Femur (tissue), 1 donor: ENCODE measurements at places on chromosomes 13 and 19.

DNA sequence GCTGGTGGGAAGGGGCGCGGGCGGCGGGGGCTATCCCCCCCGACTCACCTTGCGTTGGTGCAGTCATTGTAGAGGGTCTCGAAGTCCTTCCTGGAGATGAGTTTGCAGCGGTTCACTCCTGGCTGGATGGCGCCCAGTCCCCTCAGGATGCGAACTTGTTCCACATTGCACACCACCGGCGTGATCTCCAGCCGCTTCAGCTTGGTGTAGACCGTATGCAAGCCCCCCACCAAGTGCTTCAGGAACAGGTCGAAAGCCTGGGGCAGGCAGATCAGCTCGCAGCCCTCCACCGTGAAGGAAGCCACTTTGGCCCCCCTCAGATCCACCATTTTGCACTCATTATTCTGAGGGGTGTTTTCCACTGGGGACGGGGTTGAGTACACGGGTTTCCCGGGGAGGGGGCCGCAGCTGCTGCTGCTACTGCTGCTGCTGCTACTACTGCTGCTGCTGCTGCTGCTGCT, 1.1 kb downstream of the DACH1 start:
- DNase-seq, result peak; percentile 32

- no peak for DNase-seq
Measured at GRCh38 chr19:56087647-56088496, 33.2 kb downstream of the ZNF787 start.

GRCh38 chr13:78401873-78402707, 201.3 kb downstream of the POU4F1 start:
- DNase-seq, result no peak

GRCh38 chr19:54418930-54419800, 3.9 kb downstream of the TTYH1 start:
- no peak for DNase-seq

DNA sequence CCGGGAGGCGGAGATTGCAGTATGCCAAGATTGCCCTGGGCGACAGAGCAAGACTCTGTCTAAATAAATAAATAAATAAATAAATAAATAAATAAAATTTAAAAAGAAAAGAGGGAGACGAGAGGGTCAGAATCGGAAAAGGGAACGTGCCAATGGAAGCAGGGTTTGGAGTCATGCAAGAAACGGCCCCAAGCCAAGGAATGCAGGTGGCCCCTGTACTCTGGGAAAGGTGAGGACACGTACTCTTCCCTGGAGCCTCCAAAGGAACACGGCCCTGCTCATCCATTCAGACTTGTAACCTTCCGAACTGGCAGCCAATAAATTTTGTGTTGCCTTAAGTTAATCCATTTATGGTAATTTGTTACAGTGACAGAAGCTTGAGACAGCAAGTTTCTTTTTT, 19.9 kb upstream of the PNMA8C start:
- no peak for DNase-seq

DNA sequence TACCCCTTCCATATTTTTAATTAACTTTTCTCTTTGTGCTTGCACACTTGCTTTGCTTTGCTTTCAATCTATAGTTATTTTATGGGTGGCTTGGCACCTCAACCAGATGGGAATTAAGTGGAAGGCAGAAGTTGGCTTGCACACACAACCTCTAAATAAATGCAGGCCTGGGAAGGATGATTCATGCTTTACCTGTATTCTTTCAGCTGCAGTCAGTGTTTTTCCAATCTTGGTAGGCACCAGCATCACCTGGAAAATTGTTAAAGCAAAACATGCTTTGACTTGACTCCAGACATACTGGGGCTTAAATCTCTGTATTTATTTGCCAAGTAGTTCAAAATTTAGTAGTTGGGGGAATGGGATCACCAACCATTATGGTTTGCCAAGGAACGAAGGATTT, 543.0 kb downstream of the GPC6 start:
- no peak for DNase-seq

DNA sequence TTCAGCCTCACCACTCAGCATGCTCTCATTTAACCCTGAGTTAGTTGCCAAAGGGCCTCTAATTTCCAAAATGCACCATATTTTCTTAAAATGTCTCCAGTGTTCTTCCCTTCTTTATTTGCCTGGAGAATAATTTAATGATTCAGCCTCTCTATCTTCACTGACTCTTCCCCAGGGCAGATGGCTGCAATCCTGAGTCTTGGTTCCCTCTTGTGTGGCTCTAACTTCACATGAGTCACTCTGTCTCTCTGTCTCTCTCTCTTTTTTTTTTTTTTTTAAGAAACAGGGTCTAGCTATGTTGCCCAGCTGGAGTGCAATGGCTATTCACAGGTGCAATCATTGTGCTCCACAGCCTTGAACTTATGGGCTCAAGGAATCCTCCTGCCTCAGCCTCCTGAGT, 251.4 kb downstream of the VWA8 start:
- DNase-seq, result no peak

- no peak for DNase-seq
Measured at GRCh38 chr19:29093553-29093908, 119.4 kb downstream of the UQCRFS1 start.

- peak; percentile 91 for DNase-seq
Measured at GRCh38 chr13:43023289-43023963, at the start of gene DNAJC15. Gene DNAJC15 (plus strand): TSS chr13:43023586. CDS start chr13:43023627, 41 bp downstream.

- no peak for DNase-seq
Measured at GRCh38 chr13:101795460-101795859, 343.0 kb downstream of the ITGBL1 start.
